ENCODE measurements at places on chromosomes 6 and 20.

DNA sequence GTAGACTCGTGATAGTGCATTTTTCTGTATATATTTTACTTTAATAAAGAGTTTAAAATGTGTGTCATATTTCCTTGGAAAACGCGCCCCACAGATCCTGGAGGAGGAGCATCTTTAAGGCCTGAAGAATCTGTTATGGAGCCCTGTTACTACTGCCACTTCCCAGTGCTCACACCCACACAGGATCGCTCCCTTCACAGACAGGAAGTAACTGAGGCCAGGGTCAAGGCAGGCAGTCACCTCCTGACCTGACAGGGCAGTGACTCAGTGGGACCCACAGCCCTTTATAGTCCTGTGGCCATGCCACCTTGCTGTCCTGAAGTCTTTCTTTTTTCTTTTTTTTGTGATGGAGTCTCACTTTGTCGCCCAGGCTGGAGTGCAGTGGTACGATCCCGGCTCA, 9.0 kb downstream of the RRBP1 start:
- no peak for DNase-seq

DNA sequence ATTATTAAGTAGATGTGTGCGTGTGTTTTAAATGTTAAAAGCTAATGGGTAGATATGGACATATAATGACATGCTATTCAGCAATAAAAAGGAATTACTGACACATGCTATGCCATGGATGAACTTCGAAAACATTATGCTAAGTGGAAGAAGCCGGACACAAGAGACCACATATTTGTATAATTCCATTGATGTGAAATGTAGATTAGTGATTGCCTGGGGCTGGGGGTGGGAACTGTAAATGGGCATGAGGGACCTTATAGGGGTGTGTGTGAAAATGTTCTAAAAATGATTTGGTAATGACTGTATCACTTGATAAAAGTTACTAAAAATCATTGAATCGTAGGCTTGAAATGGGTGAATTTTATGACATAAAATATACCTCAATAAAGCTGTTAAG, 104.5 kb upstream of the BEND3 start:
- DNase-seq: no peak

DNA sequence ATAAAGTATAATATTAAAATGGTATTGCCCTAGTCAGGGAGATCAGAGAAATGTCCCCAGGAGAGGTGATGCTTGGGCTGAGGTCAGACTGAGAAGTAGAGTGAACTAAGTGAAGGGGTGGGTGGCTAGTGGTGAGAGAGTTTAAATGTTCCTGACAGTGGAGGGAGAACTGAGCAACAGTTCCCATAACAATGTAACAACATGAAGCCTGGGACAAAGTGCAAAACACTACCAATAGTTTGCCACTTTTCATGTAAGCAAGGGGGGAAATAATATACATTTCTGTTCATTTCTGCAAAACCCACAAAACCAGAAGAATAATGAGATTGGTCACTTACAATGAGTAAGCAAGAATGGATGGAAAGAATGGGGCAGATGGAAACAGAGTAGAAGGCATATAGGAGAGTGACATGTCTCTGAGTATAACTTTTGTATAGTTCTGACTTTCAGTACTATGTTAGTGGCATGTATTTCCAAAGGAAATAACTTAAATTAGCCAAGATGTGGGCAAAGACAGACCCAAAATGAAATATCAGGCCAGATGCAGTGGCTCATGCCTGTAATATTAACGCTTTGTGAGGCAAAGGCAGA, 13.3 kb upstream of the FAXC start:
- no peak for DNase-seq

GRCh38 chr20:36881331-36881730, 5.4 kb downstream of the TLDC2 start:
- DNase-seq: no peak

GRCh38 chr20:2451939-2452732, 18.5 kb downstream of the SNRPB start:
- DNase-seq: peak; percentile 71

DNA sequence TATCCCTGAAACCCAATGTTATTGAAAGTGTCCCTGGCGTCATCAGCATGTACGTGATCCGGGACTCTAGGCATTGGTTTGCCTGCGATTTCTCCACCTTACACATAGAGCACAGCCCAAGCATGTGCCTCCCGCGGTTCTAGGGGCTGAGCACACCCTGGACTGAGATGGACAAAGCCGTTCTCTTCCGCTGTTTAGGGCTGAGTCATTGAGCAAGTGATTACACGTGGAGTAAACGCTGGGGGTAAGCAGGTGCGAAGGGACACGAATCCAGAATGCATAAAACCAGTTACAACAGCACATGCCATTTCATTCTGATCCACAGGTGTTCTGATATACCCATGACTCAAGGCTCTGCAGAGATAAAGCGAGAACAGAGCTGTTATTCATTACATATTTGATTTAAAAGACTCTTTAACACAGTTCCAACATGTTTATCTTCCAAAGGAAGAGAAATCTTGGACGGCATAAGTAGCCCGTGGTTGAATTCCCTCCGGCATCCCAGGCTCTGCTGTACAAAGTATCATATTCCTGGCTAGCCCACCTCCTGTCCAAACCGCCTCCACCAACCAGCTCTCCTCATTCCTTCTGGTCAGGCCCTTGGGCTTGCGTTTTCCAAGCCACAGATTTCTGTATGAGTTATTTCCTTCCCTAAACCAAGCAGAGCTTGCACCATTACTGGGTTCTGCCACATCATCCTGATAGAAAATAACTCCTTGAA, 36.1 kb upstream of the THBS2 start:
- peak; percentile 66 for DNase-seq

DNA sequence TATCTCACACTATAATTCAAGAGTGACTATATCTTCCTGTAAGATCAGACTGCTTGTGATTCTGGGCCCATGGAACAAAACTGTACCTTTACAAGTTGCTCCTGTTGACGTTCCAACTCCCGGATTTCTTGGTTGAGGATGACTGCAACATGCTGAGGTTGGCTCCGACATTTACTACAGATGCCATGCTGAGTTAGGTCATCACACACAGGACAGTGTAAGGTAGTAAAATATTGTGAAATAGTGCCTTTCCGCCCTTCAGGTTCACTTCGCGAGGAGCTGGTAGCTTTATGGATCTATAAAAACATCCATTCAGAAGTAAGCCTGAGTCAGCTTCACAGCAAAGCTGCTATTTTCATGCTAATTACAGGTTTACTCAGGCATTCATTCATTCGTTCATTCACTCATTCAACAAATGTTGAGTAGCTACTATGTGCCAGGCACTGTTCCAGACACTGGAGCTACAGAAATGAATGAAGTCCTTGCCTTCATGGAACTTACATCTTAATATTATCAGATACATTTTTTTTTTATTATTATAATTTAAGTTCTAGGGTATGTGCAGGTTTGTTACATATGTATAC, 175.7 kb downstream of the REV3L start:
- DNase-seq: peak; percentile 8

GRCh38 chr6:149453597-149454345, 31.0 kb downstream of the ZC3H12D start:
- no peak for DNase-seq

GRCh38 chr20:3209257-3209945, at the start of gene ITPA:
ITPA (plus strand) TSS chr20:3209498; CDS start chr20:3209552, 54 bp downstream.
- DNase-seq: no peak

GRCh38 chr6:111844376-111844775, 28.9 kb downstream of the FYN start:
- DNase-seq: no peak
